ENCODE measurements at places on chromosomes 4 and X. TPM values are rescaled to one million over a fixed set of nuclear protein-coding genes. Genes with fewer than 3 reads are reported as not detected.

Gene PF4V1
- total RNA-seq, result not detected

Gene SMR3B
- total RNA-seq, result not detected

Gene SPANXA1
- not detected for total RNA-seq

DNA sequence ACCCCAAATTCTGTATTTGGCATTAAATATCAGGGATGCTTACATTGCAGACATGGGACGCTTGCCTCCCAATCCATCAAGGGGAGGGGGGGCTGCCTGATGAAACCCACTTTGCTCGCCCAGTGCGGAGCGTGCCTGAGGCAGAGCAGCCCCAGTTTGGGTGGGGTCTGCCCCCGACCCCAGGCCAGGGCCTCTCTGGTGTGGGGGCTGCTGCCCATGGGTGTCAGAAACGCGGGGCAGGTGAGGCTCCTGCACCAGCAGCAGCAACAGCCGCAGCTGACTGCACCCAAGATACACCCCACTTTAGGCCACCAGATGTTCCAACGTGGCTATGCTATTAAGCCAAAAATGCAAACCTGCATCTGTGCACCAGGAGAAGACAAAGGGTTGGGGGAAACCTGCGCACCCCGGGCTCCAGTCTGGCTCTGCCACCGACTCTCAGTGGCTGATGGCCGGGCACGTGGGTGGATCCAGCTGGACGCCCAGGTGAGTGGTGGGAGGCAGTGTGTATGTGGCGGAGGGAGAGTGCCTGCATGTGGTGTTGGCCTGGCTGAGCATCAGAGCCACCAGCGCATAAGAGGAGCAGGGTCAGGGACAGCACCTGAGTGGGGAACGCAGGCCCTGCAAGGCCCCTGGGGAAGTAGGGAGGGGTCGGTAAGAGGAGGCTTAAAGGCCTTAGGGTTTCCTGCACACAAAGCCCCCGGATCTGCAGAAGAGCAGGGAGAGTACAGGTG is 86.2 kb downstream of the ABLIM2 start:
- DNase-seq, result peak; percentile 56

- no peak for DNase-seq
These were observed 45.5 kb downstream of the PPP1R2C start for GRCh38 chrX:42732506-42732905.

- no peak for DNase-seq
These were observed 253.9 kb downstream of the ANK2 start for GRCh38 chr4:113303315-113303714.

- DNase-seq, result no peak
These were observed 41.1 kb upstream of the PDK3 start for GRCh38 chrX:24423960-24424359.

DNA sequence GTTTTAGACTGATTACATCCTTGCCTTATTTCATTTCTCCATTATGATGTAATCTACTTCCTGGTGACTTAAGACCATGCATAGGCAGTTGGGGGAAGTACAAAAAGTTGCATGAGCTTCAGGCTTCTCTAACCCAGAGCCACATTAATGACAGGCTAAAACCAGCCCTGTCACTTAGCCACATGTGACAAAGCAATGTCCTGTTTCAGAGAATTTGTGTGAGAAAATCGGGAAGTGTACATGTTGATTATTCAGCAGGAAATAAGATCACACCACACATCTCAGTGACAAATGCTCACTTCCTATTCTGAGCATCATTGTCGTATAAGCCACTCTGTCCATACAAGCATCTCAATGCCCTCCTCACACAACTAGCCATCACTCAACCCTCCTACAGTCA is 98.5 kb upstream of the MAGEB16 start:
- no peak for DNase-seq

DNA sequence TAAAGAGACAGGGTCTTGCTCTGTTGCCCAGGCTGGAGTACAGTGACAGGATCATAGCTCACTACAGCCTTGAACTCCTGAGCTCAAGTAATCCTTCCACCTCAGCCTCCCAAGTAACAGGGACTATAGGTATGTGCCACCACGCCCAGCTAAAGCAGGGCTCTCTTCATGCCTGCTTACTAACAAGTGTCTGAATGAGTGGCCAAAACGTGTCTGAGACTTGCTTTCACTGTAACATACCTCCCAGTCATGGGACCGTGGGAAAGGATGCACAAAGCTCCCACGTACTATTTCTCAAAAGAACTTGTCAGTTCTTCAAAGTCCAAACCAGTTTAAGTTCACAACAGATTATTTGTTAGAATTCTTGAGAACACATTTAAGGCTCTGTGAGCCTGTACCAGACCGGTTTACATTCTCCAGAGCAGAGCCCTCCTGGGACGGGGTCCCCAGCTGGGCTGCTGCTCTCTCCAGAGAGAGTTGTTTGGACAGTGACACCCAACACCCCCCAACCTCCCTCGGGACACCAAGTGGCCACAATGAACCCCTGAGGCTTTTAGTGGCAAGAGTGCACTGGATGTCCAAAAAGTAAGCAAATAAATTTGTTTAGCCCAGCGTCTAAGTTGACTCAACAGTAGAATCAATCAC is 24.1 kb downstream of the SH3KBP1 start:
- no peak for DNase-seq

DNA sequence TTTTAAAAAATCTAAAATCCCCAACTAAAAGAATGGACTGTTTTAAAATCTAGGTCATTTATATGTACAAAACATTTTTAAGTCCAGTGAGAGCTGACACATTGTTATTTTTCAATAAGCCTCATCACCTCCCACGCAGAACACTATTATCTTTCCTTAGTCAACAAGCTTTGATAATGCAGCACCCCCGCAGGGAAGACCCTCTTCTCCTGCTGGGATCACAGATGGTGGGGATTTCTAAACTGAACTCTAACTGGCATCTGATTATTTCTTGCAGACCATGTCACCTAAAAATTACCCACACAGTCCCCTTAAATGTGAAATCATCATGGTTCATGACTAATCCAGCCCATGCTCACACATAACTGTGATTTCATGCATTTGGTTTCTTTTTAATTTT is 11.6 kb downstream of the SYTL4 start:
- DNase-seq, result no peak
